Activated CD4-positive, CD25-positive, alpha-beta regulatory T cell treated with anti-CD3 and anti-CD28 coated beads, Interleukin-2, amount 50 U/mL, for 24 hours (primary cell): ENCODE measurements at places on chromosomes 16 and 17.

- ATAC-seq, result no peak
These were observed 1039.2 kb upstream of the GOT2 start for GRCh38 chr16:59773330-59773729.

GRCh38 chr17:19709841-19710240 is 6.5 kb downstream of the SLC47A2 start:
- ATAC-seq, result no peak

DNA sequence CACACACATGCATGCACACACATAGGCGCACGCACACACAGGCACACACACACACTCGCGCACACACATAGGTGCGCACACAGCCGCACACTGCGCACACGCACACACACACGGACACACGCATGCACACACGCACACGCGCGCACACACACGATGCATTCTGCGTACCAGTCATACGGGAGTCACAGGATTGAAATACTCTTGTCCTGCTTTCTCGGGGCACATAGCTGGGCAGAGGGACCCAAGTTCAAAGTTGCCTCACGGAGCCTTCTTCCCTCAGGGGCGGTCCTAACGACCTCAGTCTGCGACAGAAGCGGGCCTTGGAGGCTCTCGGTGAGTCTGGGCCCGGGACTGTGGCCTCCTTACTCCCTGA is 56.0 kb downstream of the MRM1 start:
- no peak for ATAC-seq

DNA sequence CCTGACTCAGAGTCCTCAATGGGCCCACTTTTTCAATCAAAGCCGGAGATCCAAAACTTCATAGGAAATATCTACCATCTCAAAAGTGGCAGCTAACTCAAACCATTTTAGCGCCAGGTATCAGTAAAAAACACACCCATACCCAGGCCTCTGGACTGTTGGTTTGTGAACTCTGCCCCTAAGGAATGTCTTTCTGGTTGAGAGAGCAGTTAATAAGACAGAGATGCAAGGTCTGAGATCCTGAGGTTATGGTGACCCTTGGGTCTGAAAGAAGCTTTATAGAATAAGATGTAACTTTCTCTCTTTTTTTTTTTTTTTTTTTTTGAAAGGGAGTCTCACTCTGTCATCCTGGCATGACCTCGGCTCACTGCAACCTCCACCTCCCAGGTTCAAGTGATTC is 350.5 kb downstream of the SOX9 start:
- ATAC-seq, result no peak

DNA sequence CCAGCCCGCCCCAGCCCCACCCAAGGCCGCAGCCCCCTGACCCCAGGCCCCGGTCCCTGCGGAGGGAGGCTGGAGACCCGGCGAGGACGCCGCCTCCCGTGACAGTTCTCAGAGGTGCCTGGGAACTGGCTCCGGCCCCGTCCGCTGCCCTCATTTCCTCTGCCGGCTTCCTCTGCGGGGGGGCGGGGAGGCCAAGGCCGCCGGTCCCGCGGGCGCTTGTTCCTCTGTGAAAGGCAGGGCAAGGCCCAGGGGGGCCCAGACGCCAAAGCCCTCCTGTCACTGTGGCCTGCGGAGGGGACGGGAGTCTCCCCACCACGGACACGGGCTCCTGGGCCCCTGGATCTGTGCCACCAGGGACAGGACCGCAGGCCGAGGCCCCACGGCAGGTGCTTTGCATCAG is 5.0 kb upstream of the PVALEF start:
- no peak for ATAC-seq

DNA sequence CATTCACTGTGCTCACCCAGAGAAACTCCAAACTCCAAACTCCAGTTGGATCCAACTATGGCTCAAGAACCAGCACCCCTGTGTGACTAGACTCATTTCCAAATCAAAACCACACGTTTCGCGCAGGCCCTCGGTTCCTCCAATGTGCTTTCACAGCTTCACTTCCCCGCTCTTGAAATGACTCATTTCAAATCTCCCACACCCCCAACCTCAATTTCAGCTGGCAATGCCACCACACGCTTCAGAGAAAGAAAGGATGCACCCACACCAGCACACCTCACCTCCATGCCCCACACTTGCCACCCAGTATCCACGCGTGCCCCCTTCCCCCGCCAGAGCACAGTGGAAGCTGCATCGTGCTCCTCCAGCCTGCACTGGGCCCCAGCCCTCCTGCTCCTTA is 9.0 kb downstream of the TMEM92 start:
- ATAC-seq, result peak; percentile 14

GRCh38 chr16:28621481-28622155 is 11.8 kb upstream of the SULT1A1 start:
- no peak for ATAC-seq

DNA sequence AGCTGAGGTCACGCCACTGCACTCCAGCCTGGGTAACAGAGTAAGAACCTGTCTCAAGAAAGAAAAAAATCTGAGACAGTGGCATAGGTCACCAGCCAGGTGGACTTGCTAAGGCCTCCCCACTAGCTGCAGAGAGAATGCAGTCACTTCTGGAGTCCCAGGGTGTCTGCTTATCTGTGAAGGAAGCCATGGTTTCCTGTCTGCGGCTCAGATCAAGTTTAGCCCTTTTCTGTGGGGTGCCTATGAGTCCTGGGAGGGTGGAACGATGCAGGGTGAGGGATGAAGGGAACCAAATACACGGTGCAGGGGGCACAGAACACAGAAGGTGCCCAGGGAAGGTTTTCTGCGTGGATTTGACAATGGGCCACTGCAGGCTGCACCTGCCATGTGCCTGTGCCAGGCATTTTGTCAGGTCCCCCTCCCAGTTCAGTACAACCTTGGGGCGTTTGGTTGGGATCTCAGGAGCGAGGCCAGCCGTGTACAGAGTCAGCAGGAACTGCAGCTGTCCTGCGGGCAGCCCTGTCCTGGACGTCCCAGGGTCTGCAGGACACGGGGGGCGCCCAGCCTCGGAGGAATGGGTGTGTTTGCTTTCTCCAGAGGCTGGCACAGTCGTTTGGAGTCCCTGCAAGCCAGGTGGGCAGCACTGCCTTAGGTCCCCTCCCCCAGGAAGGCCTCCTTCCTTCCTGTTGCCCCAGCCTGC is 41.8 kb downstream of the RAB11FIP4 start:
- peak; percentile 38 for ATAC-seq

- no peak for ATAC-seq
These were observed 11.7 kb upstream of the COTL1 start for GRCh38 chr16:84629580-84629979.

DNA sequence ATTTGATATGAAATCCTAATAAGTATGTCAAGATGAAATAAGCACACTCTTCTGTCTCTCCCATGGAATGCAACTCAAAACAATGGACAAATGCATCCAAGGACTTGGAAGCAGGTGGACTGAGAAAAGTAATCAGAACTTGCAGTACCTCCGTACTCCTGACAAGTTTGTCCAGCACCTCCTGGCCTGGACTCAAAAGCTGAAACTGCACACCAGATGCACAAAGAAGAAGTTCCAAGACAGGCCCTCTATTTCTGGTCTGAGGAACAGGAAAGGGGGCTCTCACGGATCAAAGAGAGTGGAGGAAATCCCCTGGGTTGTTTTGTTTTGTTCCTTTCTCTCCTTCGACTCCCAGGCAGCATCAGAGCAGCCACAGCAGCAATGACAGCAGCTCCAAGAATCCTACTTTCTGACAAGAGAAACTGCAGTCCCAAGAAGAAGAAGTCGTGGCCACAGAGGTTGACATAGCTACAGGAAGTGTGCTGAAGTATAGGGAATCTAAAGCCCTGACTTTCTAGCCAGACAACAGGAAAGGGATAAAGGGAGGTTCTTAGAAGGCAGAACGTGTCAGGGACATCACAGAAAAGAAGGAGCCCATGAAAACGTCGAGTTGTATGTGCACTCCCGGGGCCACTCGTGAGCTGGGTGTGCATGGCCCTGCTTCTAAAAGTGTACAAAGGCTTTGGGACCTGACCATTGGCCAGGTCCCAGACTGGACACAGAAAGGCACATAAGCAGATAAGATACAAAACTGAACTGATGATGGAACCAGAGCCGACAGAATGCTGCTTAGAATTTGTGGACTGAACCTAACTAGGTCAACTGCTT is 29.3 kb downstream of the AKAP10 start:
- no peak for ATAC-seq

DNA sequence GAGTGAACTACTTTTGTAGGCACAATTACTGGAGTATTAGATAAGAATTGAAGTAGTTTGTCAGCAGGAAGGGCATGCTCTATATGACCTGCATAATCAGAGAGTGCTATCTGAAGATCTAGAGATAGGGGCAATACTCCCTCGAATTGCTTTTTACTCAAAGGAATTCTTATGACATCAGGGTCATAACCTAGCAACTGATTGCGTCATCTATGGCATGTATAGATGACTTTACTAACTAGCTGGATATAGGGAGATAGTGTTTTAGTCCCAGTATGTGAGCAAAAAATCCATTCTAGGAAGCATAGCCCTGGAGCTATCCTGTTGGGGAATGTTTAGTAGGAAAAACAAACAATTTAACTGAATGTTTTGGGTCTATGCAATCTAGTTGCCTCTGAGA is 109.5 kb upstream of the ZNF267 start:
- no peak for ATAC-seq

DNA sequence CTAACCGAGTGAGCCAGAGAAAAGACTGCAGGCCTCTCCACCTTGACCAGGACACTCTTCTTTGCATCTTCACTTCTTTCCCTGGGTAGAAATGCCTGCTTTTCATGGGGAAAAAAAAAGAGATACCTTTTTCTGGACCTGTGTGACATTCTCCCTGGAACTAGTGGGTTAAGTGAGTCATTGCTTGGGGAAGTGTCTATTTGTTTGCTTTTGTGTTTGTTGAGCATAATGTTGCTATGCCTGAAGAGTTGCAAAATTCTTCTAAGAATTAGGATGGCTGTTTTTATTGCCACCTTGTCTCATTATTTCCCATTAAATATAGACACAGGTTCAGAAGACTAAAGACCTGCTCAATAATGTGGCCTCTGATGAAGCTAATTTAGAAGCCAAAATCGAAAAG is 18.8 kb downstream of the CLUAP1 start:
- no peak for ATAC-seq
